Left kidney (tissue), 8 donors: ENCODE measurements at places on chromosomes 3 and 15.
A peak's percentile ranks its signal among the peaks of the same experiment; 100 is the strongest.

GRCh38 chr15:77836121-77836692 lies 203.5 kb upstream of the LINGO1 start:
- DNase-seq: peak; percentile 41

- no peak for DNase-seq
Observed at GRCh38 chr3:64760258-64760657, 72.5 kb upstream of the ADAMTS9 start.

DNA sequence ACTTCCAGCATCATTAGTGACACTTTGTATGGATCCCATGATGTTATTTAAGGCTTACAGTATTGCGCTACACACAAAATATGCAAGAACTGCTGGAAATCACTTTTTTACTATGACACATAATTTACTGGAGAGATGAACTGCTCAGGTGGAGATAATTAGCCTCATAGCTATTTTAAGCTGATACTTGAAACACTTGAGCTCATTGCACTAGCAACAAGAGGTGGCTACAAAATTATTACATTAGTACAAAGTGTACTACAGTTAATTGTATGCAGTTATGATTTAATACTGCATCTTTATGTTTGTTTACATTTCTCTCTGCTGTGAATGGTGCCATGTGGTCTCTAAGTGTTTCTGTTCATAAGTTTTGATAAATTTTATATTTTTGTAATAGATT lies 6.5 kb upstream of the LZTFL1 start:
- no peak for DNase-seq

GRCh38 chr3:28743831-28744230 lies 395.2 kb upstream of the AZI2 start:
- DNase-seq: no peak
